H9 (cell line): ENCODE measurements at places on chromosomes 16 and 17.
A peak's percentile ranks its signal among the peaks of the same experiment; 100 is the strongest.

- DNase-seq, result no peak
These were observed 4.3 kb downstream of the CBLN1 start for GRCh38 chr16:49277386-49277742.

GRCh38 chr17:74603746-74604145, 11.7 kb upstream of the CD300LD start:
- no peak for DNase-seq

GRCh38 chr16:73840728-73841127, 455.9 kb upstream of the PSMD7 start:
- DNase-seq, result no peak

- DNase-seq, result no peak
These were observed 24.9 kb downstream of the KLHL36 start for GRCh38 chr16:84673203-84673535.

DNA sequence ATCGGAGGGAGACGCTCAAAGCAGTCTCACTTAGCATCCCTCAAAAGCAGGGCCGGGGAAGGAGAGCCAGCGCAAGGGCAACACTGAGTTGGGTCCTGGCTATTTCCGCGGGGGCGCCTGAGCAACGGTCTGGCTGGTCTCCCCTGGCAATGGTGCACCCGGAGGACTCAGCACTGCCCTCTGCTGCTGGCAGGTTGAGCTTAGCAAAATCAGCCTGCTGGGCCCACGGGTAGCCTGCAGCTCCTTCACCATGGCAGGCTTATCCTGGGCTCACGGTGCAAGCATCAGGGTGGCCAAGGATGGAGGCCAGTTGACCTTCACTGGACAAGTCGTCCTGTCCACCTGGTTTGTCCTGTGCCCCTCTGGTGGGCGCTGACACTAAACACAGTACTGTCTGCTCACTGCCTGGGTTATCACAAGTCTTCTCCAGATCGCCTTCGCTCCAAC, 14.4 kb upstream of the ALDH3A1 start:
- peak; percentile 95 for DNase-seq

DNA sequence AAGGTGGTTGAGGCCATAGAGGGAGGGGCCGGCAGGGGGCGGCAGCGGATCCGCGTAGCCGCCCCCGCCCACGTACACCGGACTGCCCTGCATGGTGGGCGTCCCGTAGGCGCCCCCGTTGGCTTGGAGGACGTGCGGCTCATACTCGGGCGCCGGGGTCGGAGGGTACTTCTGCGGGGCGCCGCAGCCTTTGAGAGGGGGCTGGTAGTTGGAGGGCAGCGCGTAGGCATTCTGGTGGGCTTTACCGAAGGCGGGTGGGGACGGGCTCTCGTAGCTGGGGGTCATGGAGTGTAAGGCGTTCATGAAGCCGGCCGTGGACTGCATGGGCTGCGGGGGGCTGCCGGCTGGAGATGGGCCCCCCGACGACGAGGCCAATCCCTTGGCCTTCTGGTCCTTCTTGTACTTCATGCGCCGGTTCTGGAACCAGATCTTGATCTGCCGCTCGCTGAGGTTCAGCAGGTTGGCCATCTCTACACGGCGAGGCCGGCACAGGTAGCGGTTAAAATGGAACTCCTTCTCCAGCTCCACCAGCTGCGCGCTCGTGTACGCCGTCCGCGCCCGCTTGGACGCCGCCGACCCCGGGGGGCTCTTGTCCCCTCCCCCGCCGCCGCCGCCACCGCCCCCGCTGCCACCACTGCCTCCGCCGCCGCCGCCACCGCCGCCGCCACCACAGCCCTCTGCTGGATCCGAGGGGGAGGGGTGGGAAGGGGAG, 5.7 kb upstream of the HOXB2 start:
- DNase-seq, result peak; percentile 75
